ENCODE measurements at places on chromosomes 16 and 17.

DNA sequence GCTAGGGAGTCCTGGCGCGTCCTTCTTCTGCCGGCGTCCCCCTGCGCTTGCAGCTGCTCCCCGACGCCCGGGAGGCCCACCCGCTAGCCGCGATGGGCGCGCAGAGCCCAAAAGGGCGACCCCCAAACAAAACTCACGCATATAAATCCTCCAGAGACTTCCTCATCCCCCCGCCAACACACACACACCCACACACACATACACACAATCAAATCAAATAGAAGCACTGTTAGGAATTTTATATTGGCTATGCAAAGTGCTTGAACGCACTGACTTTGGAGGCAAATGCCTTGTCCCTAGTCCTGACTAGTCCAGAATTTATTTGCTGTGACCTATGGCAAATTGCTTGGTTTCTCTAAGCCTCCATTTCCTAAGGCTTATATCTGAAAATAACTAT is 23.8 kb upstream of the CRYM start:
- no peak for DNase-seq

DNA sequence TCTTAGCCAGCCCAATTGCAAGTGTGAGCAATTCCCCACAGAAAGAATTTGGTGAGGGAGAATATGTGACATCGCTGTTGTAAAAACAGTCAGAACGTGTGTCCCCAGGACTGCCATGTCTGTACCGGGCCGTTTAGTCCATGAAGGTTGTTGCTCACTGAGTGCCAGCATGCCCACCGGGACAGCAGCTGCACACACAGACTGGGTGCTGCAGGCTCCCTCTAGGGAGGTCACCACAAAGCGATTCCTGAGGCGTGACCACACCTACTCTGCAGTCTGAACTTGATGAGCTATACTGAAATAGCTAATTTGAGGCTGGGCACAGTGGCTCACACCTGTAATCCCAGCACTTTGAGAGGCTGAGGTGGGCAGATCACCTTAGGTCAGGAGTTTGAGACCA is 44.1 kb upstream of the ADORA2B start:
- DNase-seq = no peak

- DNase-seq = no peak
Observed at GRCh38 chr16:28883221-28883996, 5.1 kb downstream of the ATP2A1 start.

DNA sequence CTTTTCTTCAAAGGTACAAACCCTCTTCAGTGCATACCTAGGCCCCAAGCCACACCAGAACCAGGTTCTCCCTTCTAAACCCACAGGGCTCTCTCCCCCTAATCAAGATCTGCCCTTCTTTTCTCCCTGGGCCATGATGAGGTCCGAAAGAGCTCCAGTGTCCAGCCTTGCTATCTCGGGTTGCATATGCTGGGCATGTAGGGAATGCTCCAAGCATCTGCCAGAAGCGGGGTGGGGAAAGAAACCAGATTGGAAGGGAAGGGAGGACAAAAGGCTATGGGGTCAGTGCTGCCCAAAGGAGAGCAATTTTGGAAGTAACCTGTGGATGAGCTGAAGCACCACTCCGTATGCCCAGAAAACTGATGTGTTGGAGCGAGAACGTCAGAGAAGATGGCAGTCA is 2.3 kb downstream of the CTDNEP1 start:
- DNase-seq = no peak

Data from cortex of kidney (tissue), 1 donor.